ENCODE measurements at places on chromosomes 11 and 22.

GRCh38 chr22:27230189-27230588, 571.4 kb downstream of the MN1 start:
- no peak for DNase-seq

DNA sequence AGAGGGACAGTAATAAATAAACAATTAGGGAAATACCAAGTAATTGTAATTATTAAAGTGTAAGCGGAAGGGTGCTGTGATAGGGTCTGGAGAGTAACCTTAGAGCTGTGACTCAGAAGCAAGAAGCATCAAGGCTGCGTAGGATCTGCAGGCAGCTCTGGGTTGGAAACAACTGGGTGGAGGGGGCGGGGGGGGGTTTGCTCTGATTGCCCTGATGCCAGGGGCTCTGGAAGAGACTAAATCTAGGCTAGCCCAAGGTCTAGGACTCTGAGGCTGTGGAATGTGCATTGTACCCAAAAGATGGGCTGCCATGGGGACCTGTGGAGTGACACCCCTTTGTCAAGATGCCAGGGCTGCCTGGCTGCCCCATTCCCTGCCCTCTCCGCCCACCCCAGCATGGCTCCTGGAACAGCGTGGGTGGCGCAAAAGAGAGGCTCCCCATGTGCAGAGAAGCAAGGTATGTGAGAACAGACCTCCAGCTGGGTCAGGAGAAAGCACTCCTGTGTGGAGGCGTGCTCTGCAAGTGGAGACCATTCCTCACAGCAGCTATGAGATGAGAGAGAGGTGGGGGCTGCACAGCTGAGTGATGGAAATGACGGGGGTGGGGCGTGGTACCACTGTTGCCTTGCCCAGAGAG, 101.1 kb upstream of the CRYBB3 start:
- no peak for DNase-seq

DNA sequence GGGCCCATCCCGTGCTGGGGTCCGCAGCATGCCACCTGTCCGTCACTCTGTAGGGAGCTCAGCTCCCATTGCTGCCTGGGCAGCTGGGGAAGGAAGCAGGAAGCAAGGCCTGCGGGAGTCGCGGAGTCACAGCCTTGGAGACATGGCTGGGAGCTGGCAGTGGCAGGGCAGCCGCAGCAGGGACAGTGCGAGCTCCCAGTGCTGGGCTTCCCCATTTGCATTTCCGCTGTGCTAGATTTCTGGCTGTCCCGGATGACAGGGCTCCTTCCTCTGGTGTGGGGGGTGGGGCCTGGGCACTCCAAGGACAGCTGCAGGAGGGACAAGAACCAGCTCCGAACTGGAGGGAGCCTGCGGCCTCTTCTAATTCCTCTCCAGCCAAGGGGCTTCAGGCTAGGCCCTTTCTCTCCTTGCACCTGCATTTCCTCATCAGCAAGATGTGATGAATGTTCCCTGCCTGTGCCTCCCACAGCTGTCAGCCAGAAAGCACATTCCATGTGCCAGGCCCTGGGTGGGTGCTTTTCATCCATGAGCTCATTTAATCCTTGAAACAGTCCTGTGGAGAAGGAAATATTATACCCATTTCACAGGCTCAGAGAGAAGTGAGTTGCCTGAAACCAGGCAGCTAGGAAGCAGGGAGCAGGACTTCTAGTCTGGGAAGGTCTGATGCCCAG, 48.0 kb downstream of the MYO7A start:
- no peak for DNase-seq

DNA sequence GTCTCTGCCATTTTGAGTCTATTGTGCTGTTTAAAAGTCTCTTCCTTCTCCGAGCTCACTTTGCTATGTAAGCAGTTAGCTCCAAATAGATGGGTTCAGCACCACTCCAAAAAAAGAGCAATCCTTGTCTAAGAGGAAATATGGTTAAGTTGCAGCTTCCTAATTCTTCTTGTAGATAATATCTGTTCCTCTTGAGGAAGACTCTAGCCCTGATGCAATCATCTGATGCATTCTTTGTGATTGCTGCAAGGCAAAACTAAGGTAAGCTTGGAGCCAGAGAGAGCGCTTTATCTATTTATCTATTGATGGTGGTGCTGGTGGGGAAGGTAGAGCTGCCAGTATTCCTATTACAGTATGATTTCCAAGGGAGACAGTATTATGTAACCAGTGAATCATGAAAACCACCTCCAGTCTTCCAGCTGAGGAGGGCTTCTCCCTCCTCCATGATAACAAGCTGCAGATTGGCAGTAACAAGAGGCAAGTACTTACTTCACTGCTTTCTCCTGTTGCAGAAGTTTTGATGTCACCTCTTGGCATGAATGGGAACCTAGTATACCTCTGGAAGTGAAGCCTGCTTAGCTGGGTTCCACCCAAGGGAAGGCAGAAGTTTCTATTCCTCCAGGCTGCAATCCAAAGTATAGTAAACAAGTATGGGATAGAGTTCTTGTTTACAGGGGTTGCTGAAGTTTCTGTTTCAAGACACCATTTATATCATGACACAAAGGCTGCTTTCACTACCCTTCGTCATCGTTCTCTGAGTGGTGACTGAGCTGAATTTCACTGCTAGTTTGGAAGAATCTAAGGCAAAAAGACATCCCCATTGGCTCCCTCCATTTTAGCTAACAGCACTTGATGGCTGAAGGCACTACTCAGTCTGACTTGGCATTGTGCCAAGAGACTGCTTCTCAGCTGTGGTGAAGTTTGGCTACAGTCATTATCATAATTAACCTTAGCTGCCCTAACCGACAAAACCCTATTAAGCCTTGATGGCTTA, 49.7 kb downstream of the FDX1 start:
- no peak for DNase-seq

GRCh38 chr11:18791207-18791968, at the start of gene PTPN5:
PTPN5 (minus strand) TSS chr11:18791798; CDS start chr11:18771958, 19,840 bp downstream.
- DNase-seq = no peak

- DNase-seq = no peak
These were observed 23.7 kb upstream of the SLC36A4 start for GRCh38 chr11:93221539-93221938.

- DNase-seq = no peak
These were observed 539.7 kb upstream of the CCDC179 start for GRCh38 chr11:23399995-23400394.

DNA sequence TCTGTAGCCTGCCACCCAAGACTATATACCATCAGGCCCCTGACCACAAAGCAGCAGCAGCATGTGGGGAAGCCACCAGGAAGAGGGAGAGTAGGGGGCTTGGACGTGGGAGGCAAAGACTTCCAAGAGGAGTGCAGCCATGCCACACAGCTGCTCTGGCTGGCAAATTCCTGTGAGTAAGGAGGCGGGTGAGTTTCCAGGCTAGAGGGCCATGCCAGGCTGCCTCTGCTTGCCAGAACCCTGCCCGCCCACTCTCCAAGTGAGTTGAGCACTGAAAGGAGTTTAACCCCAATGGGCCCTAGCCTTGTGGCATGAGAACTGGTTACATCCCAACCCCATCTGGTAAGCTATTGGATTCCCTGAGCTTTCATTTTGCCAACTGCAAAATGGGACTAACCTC, 4.7 kb upstream of the DGAT2 start:
- no peak for DNase-seq

DNA sequence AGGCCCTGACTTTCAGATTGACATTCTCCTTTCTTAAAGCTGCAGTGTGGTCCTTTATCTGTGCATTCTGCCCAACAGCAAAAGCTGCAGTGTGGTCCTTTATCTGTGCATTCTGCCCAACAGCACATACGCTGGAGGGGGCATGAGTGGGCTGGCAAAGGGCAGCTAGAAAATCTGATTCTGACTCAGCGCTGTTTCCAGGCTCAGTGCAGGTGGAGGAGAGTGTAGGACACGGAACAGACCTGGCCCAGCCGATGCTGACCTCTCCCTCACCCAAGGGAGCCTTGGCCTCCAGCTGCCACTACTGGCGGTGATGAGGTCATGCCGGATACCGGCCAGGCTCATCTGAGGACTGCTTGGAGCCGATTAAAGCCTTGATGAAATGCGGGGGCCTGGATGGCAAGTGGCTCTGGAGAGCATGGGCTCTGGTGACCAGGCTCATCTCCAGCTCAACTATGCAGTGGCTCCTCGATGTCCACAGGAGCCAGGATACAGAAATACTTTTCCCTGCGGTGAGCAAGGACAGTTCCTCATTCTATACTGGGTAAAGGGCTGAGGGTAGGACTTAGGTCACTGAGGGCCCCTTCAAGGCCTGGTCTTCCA, 84.6 kb downstream of the CLPB start:
- DNase-seq = no peak

All from urinary bladder (tissue), 4 donors.